Stimulated activated CD4-positive, alpha-beta T cell treated with anti-CD3 and anti-CD28 coated beads, Interleukin-15, amount 100 ng/mL, for 1 hour (primary cell): ENCODE measurements at places on chromosomes 13 and 19.

DNA sequence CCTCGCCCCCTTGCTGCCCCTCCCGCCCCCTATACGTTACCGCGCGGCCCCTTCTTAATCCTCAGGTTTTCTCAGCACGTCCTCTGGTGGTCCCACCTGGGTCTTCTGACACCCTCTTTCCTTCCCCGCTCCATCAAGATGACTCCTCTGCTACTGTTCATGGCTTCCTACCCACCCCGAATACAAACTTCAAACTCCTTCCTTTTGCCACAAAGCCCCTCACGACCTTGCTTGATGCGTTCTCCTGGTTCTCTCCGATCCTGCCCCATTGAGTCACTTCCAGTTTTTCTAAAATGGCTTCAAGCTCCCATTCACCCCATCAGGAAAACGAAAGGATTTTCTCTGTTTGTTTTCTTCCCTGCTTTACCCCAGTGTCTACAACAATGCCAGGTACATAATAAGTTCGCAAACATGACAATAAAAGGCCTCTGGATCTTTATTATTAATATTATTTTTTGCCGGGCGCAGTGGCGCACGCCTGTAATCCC is 734 bp upstream of the SERTAD3 start:
- no peak for DNase-seq

DNA sequence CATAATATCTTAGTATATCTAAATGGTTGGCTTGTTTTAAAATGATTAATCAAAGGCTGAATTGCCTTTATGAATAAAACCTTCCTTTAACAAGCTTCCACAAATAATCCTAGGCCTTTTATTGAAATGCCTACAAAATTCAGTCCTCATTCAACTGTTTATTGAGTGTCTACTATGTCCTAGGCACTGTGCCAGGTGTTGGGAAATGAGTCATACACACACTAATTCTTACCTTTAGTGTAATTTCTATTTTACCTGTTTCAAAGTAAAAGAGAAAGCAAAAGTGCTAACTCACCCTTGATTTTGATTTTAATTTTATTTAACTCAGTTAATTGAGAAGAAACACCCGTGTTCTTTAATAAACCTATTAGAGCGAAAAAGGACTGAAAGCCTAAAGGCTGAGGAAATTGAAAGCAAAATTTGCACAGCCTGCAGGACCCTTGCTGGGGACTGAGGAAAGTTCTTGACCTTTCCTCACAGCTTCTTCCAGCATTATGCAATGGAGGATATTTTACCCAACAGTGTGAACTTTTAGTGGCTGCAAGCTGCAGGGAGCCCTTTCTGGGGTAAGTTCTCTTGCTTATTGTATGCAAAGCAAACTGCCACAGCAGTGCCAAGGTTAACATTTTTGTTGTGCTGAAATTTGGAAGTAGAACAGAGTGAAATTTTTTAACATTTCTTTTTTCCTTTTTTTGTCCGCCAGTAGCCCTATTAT is 83.1 kb downstream of the B3GLCT start:
- DNase-seq, result no peak

- DNase-seq, result no peak
Observed at GRCh38 chr19:38252385-38252784, 3.8 kb downstream of the PPP1R14A start.

GRCh38 chr13:21240586-21240985 is 64.1 kb downstream of the MRPL57 start:
- no peak for DNase-seq

- DNase-seq, result no peak
Observed at GRCh38 chr13:21077076-21077787, 15.8 kb upstream of the LATS2 start.

GRCh38 chr13:65400702-65401101 is 1829.4 kb downstream of the PCDH9 start:
- DNase-seq, result no peak

- no peak for DNase-seq
Observed at GRCh38 chr13:33932769-33933406, 114.9 kb downstream of the RFC3 start.

DNA sequence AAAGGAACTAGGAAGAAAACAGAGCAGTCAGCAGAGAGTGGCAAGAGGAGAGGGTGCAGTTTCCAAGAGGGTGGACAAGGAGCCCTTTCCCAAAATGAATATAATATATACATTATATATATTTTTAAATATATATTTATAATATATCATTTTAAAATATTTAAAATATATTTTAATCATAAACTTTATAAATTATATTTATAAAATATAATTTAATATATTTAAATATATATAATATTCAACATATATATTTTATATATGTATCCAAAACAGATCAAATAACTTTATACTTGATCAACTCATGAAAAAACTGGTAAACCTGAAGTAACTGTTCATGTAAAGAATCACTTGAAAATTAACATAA is 328.6 kb downstream of the MYO16 start:
- DNase-seq, result no peak

DNA sequence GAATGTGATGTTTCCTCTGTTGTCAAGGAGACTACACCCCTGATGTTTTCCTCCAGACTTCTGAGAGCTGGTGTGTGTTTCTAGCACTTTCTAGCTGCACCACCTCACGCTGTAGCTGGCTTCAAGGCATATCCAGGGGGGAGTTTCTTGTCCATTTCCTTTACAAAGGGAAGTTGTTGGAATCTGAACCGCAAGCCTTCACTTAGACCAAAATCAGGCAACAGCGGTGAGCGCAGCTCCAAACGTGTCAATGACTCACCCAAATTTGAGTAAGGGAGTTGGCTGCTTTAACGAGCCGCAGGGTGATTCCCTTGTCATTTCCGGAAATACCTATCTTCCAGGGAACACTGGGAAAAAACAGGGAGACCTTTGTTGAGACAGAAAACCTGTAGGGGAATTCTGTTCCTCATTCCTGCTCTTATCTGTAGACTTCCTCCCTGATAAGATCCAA is 2.5 kb downstream of the LDLR start:
- peak; percentile 27 for DNase-seq

DNA sequence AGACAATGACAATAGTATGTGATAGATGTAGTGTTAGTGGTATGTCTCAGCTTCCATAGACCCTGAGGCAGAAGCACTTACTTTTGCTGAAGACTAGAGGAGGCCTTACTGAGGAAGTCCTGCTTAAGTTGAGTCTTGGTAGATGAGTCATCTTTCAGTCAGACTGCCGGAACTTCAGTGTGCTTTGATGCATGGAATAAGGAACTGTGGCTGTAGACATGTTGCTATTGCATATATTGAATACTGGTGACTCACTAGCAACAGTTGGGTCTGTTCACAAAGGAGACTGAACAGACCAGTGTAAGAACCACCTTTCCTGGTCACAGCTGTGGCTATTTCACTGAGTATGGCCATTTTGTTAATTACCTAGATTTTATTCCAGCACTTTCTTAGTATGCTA is 1000.6 kb downstream of the OLFM4 start:
- no peak for DNase-seq

GRCh38 chr13:43223216-43223615 is 199.8 kb downstream of the DNAJC15 start:
- DNase-seq, result no peak

- DNase-seq, result no peak
Observed at GRCh38 chr19:46411088-46411924, 2.1 kb downstream of the CCDC8 start.

DNA sequence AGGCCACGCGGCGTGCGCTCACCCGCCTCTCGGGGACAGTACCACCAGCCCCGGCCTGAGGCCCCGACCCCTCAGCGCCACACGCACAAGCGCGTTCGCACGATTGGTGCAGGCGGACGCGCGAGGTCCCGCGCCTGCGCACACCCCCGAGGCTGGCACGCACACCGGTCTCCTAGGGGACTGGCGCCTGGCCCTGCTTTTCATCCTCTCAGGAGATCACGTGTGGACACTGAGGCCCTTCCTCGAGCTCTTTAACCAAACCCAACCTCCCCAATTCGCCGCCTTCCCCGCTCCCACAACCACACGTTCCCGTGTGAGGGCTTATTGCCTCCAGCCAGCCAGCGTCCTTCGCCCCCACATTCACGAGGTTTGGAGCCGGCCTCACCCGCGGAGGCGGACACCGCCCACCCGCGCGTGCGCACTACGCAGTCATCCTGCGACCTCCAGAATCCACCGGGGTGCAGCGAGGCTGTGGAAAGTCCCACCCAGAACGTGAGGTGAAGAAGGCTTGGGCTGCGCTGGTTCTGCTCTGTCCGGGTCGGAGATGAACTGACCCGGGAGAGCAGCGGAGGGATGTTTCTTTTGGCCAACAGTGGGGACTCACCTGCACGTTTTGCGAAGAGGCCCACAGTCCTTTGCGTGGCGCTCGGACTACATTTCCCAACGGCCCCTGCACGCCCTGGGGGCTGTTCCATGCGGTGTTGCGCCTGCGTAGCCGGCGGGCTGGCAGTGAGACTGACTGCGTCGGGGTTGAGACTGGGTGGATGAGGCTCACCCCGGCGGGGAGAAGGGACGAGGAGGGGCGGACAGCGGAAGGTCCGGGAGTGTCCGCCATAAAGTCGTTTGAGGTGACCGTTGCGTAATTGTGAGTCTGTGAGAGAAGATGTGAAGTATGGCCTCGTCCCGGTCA is 539 bp upstream of the ZNF667 start:
- DNase-seq, result no peak

GRCh38 chr13:97561182-97561581 is 127.2 kb downstream of the RAP2A start:
- no peak for DNase-seq

- no peak for DNase-seq
Observed at GRCh38 chr13:83423381-83423780, 458.9 kb downstream of the SLITRK1 start.

GRCh38 chr19:43486412-43486811 is 18.1 kb downstream of the PHLDB3 start:
- no peak for DNase-seq

GRCh38 chr13:37385248-37385647 is 213.3 kb downstream of the POSTN start:
- no peak for DNase-seq

- no peak for DNase-seq
Observed at GRCh38 chr19:56139847-56140582, 1.1 kb upstream of the ZNF444 start.

- no peak for DNase-seq
Observed at GRCh38 chr13:40116008-40116407, 460.5 kb downstream of the COG6 start.

- no peak for DNase-seq
Observed at GRCh38 chr19:35110974-35111373, 4.6 kb upstream of the FXYD3 start.

- no peak for DNase-seq
Observed at GRCh38 chr19:17950310-17951156, 16.4 kb upstream of the KCNN1 start.

DNA sequence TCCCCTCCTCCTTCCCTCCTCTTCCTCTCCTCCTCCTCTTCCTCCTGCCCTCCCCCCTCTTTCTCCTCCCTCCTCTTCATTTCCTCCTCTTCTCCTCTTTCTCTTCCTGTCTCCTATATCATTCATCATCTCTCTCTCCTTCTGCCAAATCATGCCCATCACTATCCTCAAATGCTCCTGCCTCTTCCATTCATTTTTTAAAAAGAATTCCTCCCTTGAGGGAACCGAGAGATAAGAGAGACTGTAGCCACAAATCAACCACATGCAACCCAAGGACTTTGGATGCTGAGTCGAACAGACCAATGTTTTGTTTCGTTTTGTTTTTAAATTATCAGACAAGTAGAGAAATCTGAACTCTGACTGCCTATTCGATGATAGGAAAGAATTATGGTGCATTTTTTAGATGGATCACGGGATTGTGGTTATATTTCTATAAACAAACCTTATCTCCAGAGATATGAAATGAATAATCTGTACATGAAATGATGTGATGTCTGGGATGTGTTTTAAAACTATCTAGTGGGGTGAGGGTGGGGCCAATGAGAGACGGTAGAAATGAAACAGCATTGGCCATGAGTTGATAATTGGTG is 9.5 kb upstream of the ZNF541 start:
- DNase-seq, result no peak

DNA sequence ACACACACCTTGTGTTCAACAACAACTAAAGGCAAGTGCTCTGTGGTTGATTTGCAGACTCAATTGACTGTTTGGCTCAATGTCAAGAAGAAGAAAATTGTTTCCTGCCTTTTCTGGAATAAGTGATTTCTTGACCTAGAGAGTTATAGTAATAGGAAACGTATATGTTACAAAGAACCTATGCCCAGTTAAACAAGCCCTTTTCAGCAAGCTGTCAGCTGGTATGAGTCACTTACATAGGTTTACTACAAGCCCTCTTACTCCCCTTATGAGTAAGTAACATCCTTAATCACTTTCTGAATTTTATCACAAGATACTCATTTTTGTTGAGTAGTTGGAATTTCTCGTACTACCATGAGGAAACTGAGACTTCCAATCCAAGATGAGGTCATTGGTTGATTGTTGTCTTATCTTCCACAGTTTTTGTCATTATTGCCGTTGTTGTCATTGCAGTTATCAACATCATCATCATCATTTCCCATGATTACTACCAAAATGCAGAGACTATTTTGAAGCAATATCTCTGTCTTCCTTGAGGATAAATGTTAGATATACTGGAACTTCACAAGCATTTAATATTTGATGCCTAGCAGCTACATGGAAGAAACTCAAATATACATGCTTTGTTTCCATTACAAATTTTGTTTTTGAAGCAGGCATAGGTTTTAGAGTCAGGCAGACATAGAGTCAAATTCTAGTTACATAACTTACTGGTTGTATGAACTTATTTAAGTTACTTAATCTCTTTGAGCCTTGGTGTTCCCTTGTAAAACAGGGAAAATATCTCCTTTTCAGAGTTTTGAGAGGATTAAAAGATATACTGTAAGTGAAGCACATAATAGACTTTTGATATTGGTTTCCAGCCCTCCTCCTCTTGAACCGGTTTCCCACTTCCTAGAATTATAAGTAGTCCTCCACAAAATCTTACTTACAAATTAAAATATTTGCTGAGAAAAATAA is 106.0 kb downstream of the RAP2A start:
- no peak for DNase-seq

DNA sequence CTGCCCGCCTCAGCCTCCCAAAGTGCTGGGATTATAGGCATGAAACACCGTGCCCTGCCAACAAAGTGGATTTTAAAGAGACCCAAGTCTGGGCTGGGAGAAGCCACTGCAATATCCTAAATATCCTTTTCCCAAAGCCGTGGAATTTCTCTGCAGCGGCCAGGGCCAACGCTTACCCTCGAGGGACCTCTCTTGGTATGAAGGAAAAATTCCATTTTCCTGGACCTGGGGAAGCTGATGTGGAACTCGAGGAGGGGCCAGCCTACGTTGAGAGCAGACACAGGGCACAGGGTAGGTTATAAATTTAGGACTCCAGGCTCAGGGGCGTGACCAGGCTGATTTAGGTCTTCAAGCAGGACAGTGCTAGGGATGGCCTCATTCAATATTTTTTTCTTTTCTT is 17.7 kb upstream of the UPF1 start:
- no peak for DNase-seq

GRCh38 chr19:52638601-52639000 is 446 bp upstream of the ZNF83 start:
- no peak for DNase-seq

GRCh38 chr19:43752287-43752875 is 2.4 kb downstream of the SMG9 start:
- DNase-seq, result no peak

GRCh38 chr13:34747507-34747906 is 194.6 kb upstream of the NBEA start:
- no peak for DNase-seq
